Ecto neural progenitor cell (in vitro differentiated cells): ENCODE measurements at places on chromosomes 11 and 22.

DNA sequence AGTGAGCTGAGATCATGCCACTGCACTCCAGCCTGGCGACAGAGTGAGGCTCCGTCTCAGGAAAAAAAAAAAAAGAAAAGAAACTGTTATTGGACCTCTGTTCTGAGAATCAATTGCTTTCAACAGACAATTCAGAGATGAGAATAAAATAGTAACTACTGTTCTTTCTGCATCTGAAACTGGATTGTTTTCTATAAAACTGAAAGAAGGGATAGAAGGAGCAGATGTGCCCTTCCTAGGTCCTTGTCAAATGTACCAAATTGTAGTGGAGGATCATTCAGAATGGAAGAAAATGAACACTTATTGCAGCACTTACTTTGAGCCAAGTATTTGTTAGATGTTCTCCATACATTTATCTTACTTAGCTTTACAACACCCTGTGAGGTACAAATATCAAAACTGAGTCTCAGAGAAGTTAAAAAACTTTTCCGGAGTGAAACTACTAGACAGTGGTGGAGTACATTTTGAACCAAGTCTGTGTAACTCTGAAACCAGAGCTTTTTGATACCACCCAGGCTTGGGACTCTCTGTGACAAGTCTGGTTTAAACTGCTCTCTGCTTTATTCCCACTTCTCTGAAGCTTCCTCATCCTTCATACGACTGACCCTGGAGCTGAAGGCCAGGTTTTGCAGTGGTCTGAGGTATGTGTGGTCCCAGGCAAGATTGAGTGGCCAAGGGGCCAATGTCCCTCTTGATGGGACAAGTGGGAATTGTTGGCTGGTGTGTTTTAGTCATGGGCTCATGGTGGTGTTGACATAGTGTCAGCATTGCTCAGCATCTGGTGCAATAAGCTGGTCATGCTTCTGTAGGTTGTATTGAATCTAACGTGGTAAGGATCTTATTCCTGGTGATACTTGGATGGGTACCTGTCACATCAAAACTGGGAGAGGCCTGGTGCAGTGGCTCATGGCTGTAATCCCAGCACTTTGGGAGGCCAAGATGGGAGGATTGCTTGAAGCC lies 48.2 kb upstream of the CCDC134 start:
- DNase-seq = no peak

DNA sequence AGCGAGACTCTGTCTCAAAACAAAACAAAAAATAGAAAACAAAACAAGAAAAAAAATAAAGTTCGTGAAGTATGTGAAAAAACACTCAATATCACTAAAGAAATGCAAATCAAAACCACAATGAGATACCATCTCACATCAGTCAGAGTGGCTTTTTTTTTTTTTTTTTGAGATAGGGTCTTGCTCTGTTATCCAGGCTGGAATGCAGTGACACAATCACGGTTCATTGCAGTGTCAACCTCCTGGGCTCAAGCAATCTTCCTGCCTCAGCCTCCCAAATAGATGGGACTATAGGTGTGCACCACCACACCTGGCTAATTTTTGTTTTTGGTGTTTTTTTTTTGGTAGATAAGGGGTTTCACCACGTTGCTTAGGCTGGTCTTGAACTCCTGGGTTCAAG lies 37.5 kb downstream of the ATG16L2 start:
- no peak for DNase-seq

- no peak for DNase-seq
Measured at GRCh38 chr11:78764946-78765345, 190.3 kb upstream of the NARS2 start.

GRCh38 chr11:91299980-91300379 lies 924.6 kb upstream of the FAT3 start:
- no peak for DNase-seq

DNA sequence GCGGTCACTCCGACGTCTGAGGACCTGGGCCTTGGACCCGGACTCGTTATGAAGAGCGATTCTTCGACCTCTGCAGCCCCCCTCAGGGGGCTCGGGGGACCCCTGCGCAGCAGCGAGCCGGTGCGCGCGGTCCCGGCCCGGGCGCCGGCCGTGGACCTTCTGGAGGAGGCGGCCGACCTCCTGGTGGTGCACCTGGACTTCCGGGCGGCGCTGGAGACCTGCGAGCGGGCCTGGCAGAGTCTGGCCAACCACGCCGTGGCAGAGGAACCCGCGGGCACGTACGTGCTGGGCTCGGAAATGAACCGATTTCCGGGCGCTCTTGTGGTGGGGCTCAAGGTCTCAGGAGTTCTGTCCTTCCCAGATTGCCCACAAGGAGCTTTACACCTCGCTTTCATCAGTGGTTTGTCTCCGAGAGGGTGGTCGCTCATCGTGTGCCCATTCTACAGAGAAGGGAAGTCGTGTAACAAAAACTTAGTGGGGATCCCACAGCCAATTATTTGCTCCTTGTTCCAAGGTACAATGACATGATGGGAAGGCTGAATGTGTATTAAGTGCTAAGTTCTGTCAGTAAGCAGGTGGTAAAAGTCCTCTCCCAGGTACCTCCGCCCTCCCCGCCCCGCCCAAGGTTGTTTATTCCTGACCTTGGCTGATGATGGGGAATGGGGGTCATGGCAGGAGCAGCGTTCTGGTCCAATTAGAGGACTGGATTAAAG lies 695 bp downstream of the PEX26 start:
- DNase-seq = no peak

- DNase-seq = no peak
Measured at GRCh38 chr11:133784359-133784758, 61.0 kb downstream of the SPATA19 start.
